ENCODE measurements at places on chromosomes 16 and 17. TPM values are rescaled to one million over a fixed set of nuclear protein-coding genes. Genes with fewer than 3 reads are reported as not detected.
A peak's percentile ranks its signal among the peaks of the same experiment; 100 is the strongest.

The SMIM36 gene
- total RNA-seq = not detected

- no peak overlapping the region for H3K4me3 ChIP-seq
- H3K27ac ChIP-seq = peak overlapping the region; percentile 63
- H3K27me3 ChIP-seq = no peaks in the 10 kb centered on the region
- H3K4me1 ChIP-seq = peaks cover 88% of the 10 kb centered on the region
- peaks cover 86% of the 10 kb centered on the region for H3K36me3 ChIP-seq
Measured at GRCh38 chr16:17357307-17358062, 113.3 kb downstream of the XYLT1 start.

The SBK1 gene
- 10.0 TPM for total RNA-seq

The PYY gene
- total RNA-seq = not detected

GRCh38 chr16:26026709-26027450, 335.1 kb downstream of the HS3ST4 start:
- DNase-seq = no peak
- H3K4me1 ChIP-seq = no peaks in the 10 kb centered on the region
- H3K4me3 ChIP-seq = no peak overlapping the region
- H3K27me3 ChIP-seq = no peaks in the 10 kb centered on the region
- H3K36me3 ChIP-seq = no peaks in the 10 kb centered on the region

DNA sequence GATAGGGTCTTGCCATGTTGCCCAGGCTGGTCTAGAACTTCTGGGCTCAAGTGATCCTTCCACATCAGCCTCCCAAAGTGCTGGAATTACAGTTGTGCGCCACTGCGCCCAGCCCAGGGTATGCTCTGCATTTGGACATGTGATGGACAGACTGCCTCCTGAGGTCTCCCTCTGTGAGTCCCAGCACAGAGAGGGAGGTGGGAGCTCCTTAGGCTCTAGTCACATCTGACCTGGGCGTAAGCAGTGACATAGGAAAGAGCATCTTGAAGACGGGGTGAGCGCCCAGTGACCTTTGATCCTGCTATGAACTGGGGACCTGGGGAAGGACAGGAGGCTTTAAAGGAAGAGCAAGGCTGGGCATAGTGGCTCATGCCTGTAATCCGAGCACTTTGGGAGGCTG, 2.2 kb upstream of the GFAP start:
- no peak for DNase-seq
- H3K4me3 ChIP-seq = no peak overlapping the region
- H3K27me3 ChIP-seq = peaks cover 22% of the 10 kb centered on the region
- H3K27ac ChIP-seq = no peak overlapping the region

- H3K27ac ChIP-seq = no peak overlapping the region
- no peaks in the 10 kb centered on the region for H3K4me1 ChIP-seq
- peaks cover 6% of the 10 kb centered on the region for H3K27me3 ChIP-seq
- no peak overlapping the region for H3K4me3 ChIP-seq
- no peaks in the 10 kb centered on the region for H3K36me3 ChIP-seq
Measured at GRCh38 chr17:56570199-56570598, 23.3 kb upstream of the NOG start.

The PRPSAP1 gene
- total RNA-seq = 74.1 TPM

The OR1A1 gene
- total RNA-seq = not detected

Measured in activated CD8-positive, alpha-beta T cell treated with anti-CD3 and anti-CD28 coated beads, Interleukin-2, amount 10 ng/mL, durations not matched to agents 7 days and 5 days (primary cell).